Activated T-cell treated with anti-CD3 and anti-CD28 coated beads, Interleukin-2, amount 50 U/mL, for 72 hours (primary cell): ENCODE measurements at places on chromosomes 5 and 9.

DNA sequence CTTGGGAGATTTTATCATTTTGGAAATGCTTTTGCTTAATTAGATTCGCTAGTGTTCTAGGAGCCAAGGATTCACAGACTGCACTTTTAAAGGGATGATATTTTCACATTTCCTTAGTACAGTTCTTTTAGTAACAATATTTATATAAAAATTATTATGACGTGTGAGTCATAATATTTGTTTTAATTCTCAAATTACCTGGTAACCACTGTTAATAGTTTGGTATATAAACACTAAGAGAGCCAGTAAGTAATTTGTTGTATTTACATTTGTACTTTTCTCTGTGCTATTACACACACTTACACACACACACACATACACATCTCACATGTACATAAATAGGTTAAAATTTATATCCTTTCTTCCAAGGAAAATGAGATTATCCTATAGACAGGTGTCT is 58.8 kb upstream of the RAD23B start:
- no peaks in the 10 kb centered on the region for H3K36me3 ChIP-seq
- H3K4me1 ChIP-seq, result peaks cover 4% of the 10 kb centered on the region
- no peak for DNase-seq
- H3K27ac ChIP-seq, result no peak overlapping the region

- no peak overlapping the region for H3K27ac ChIP-seq
- no peaks in the 10 kb centered on the region for H3K36me3 ChIP-seq
- no peak overlapping the region for H3K4me3 ChIP-seq
- no peaks in the 10 kb centered on the region for H3K4me1 ChIP-seq
Observed at GRCh38 chr5:12016159-12016746, 112.0 kb upstream of the CTNND2 start.

- H3K4me1 ChIP-seq, result no peaks in the 10 kb centered on the region
- H3K36me3 ChIP-seq, result no peaks in the 10 kb centered on the region
- H3K4me3 ChIP-seq, result no peak overlapping the region
- no peak for DNase-seq
Observed at GRCh38 chr9:114059047-114059803, 18.9 kb downstream of the AMBP start.

GRCh38 chr9:5869315-5870019 is 21.2 kb upstream of the MLANA start:
- H3K4me3 ChIP-seq, result no peak overlapping the region
- H3K36me3 ChIP-seq, result no peaks in the 10 kb centered on the region
- H3K27ac ChIP-seq, result no peak overlapping the region
- H3K27me3 ChIP-seq, result no peaks in the 10 kb centered on the region
- H3K4me1 ChIP-seq, result peaks cover 5% of the 10 kb centered on the region

DNA sequence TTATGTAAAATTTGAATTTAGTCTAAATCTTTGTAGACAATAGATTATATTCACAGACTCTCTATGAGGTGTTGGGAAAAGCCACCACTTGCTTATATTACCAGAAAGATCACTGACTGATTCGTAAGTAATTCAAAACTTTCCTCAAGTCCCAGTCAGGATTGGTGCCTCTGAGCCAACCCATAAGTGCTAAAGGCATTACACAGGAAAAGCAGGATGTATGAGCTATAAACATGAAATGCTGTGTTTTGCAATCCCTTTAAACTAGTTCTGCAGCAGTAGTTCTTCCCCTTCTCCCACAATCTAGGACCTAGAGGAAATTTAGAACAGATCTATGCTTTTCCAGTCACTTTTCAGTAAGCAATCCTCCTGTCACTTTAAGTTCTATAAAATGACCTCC is 48.0 kb downstream of the SHLD3 start:
- peaks cover 19% of the 10 kb centered on the region for H3K36me3 ChIP-seq
- peak overlapping the region; percentile 2 for H3K27ac ChIP-seq
- no peaks in the 10 kb centered on the region for H3K27me3 ChIP-seq
- no peak overlapping the region for H3K4me3 ChIP-seq
- DNase-seq, result no peak
- H3K4me1 ChIP-seq, result peaks cover 19% of the 10 kb centered on the region

GRCh38 chr5:135317286-135317685 is 81.7 kb downstream of the MACROH2A1 start:
- no peak for DNase-seq
- H3K27me3 ChIP-seq, result no peaks in the 10 kb centered on the region
- no peak overlapping the region for H3K27ac ChIP-seq
- no peak overlapping the region for H3K4me3 ChIP-seq
- no peaks in the 10 kb centered on the region for H3K36me3 ChIP-seq

GRCh38 chr5:133754575-133755169 is 142.3 kb upstream of the FSTL4 start:
- no peaks in the 10 kb centered on the region for H3K36me3 ChIP-seq
- DNase-seq, result peak; percentile 44
- H3K27ac ChIP-seq, result no peak overlapping the region

GRCh38 chr5:178983728-178984127 is 11.4 kb downstream of the GRM6 start:
- H3K27ac ChIP-seq, result no peak overlapping the region
- H3K36me3 ChIP-seq, result peaks cover 7% of the 10 kb centered on the region
- H3K27me3 ChIP-seq, result no peaks in the 10 kb centered on the region
- no peak overlapping the region for H3K4me3 ChIP-seq
- no peak for DNase-seq

DNA sequence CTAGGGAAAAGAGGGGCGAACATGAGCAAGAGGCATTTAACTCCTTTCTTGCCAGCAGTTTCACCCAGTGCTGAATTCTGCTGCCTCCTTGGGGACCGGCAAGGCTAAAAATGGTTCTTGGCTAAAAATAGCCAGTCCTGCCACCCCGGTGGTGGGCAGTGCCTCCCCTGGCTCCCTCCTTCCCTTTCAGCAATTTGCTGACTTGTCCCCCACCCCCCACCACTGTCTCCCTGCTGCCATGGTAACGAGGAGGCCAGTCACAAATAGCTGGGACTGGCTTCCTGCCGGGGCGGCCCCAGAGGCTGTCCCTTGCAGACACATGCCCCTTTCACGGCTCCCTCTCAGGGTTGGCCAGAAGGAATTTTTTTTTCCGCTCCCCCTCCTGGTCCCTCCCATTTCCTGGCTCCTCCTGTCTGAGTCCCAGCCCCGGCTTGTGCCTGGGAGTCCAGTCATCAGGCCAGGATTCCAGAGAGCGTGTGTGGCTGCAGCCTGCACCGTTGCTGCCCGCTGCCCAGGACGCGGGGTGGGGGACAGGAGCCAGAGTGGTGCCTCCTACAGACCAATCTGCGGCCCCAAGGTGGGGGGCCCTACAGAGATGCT is 130.3 kb downstream of the RGS3 start:
- no peak overlapping the region for H3K4me3 ChIP-seq
- no peaks in the 10 kb centered on the region for H3K36me3 ChIP-seq
- DNase-seq, result no peak
- peaks cover 32% of the 10 kb centered on the region for H3K4me1 ChIP-seq
- no peak overlapping the region for H3K27ac ChIP-seq

GRCh38 chr5:45741110-45741509 is 44.9 kb upstream of the HCN1 start:
- H3K27me3 ChIP-seq, result no peaks in the 10 kb centered on the region
- H3K36me3 ChIP-seq, result peaks cover 2% of the 10 kb centered on the region
- no peak overlapping the region for H3K4me3 ChIP-seq
- DNase-seq, result no peak
- H3K27ac ChIP-seq, result no peak overlapping the region

DNA sequence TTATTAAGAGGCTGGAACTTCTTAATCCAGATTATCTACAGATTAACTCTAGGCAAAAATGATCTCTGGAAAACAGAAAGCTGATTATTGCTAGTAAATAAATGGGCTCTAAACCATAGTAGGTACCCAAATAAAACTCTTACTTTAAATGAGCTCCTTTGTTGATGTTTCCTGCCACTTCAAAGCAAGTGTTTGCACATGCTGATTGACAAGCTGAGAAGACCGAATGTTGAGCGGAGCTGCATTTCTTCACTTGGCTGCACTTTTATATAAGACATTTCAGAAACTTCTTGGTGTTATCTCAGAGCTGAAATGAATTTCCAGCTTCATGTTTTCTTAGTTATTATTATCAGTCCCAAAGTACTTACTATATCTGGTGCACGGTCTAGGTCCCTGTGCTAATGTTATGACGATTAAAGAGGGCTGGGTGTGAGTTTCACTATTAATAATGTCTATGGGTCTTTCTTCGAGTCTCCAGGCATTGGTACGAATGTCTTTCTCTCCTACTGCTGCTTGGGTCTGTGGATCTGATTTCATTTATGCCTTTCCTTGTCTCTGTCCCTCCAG is 58.6 kb upstream of the CTXN3 start:
- H3K36me3 ChIP-seq, result no peaks in the 10 kb centered on the region
- H3K4me3 ChIP-seq, result no peak overlapping the region
- DNase-seq, result no peak
- no peak overlapping the region for H3K27ac ChIP-seq

- no peak for DNase-seq
- peaks cover 3% of the 10 kb centered on the region for H3K36me3 ChIP-seq
- no peak overlapping the region for H3K4me3 ChIP-seq
Observed at GRCh38 chr9:79637177-79637925, 65.6 kb downstream of the TLE4 start.

DNA sequence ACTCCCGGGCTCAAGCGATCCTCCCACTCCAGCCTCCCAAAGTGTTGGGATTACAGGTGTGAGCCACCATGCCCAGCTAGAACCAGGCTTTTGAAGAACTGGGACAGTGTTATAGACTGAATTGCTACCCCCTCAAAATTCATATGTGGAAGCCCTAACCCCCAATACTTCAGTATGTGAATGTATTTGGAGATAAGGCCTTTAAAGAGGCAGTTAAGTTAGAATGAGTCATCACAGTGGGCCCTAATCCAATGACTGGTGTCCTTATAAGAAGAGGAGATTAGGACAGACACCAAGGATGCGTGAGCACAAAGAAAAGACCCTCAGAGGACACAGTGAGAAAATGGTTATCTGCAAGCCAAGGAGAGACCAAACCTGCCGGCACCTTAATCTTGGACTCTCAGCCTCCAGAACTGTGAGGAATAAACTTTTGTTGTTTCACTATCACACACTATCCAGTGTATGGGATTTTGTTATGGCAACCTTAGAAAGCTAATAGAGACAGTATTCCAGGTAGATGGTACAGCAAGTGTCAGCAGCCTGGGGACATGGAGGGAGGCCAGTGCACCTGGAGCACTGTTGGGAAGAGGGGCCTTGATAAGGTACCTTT is 31.4 kb upstream of the ERGIC1 start:
- no peak overlapping the region for H3K27ac ChIP-seq
- peaks cover 29% of the 10 kb centered on the region for H3K4me1 ChIP-seq
- H3K36me3 ChIP-seq, result no peaks in the 10 kb centered on the region
- no peak for DNase-seq
- H3K27me3 ChIP-seq, result no peaks in the 10 kb centered on the region
- H3K4me3 ChIP-seq, result no peak overlapping the region

- DNase-seq, result no peak
- no peak overlapping the region for H3K27ac ChIP-seq
- no peaks in the 10 kb centered on the region for H3K4me1 ChIP-seq
- H3K4me3 ChIP-seq, result no peak overlapping the region
- peaks cover 6% of the 10 kb centered on the region for H3K27me3 ChIP-seq
Observed at GRCh38 chr9:132551556-132551955, 30.9 kb upstream of the BARHL1 start.

- no peak for DNase-seq
- H3K4me3 ChIP-seq, result no peak overlapping the region
- H3K4me1 ChIP-seq, result no peaks in the 10 kb centered on the region
- no peaks in the 10 kb centered on the region for H3K36me3 ChIP-seq
- no peaks in the 10 kb centered on the region for H3K27me3 ChIP-seq
Observed at GRCh38 chr9:130639124-130639765, 25.1 kb upstream of the PRDM12 start.

- DNase-seq, result no peak
- H3K27ac ChIP-seq, result no peak overlapping the region
- peaks cover 11% of the 10 kb centered on the region for H3K4me1 ChIP-seq
- no peak overlapping the region for H3K4me3 ChIP-seq
- no peaks in the 10 kb centered on the region for H3K36me3 ChIP-seq
- no peaks in the 10 kb centered on the region for H3K27me3 ChIP-seq
Observed at GRCh38 chr9:131854896-131855613, 115.2 kb upstream of the RAPGEF1 start.

DNA sequence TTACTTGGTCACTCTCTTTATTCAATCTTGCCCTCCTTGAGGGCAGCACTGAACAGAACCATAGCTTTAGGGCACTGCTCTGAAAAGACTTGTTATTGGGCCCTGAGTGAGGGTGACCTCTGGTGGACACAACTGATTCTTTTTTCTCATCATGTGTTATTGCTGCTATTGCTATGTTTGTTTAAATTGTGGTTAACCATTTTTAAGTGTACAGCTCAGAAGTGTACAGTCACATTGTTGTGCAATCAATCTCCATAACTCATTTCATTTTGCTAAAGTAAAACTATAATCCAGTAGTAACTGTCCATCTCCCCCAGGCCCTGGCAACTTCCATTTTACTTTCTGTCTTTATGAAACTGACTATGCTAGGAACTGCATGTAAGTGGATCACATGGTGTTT is 351.1 kb upstream of the RIOK2 start:
- H3K4me3 ChIP-seq, result no peak overlapping the region
- no peaks in the 10 kb centered on the region for H3K36me3 ChIP-seq
- no peaks in the 10 kb centered on the region for H3K27me3 ChIP-seq
- no peaks in the 10 kb centered on the region for H3K4me1 ChIP-seq
- no peak for DNase-seq

- no peak overlapping the region for H3K4me3 ChIP-seq
- no peaks in the 10 kb centered on the region for H3K27me3 ChIP-seq
- H3K27ac ChIP-seq, result no peak overlapping the region
- no peaks in the 10 kb centered on the region for H3K4me1 ChIP-seq
- peaks cover 1% of the 10 kb centered on the region for H3K36me3 ChIP-seq
Observed at GRCh38 chr9:136926154-136926704, 18.3 kb downstream of the FBXW5 start.

GRCh38 chr9:136983656-136984314 is 992 bp downstream of the LCNL1 start:
- no peak overlapping the region for H3K27ac ChIP-seq
- H3K4me1 ChIP-seq, result no peaks in the 10 kb centered on the region
- no peaks in the 10 kb centered on the region for H3K36me3 ChIP-seq
